Mesothelial cell of epicardium (in vitro differentiated cells): ENCODE measurements at places on chromosomes 1 and 21.

DNA sequence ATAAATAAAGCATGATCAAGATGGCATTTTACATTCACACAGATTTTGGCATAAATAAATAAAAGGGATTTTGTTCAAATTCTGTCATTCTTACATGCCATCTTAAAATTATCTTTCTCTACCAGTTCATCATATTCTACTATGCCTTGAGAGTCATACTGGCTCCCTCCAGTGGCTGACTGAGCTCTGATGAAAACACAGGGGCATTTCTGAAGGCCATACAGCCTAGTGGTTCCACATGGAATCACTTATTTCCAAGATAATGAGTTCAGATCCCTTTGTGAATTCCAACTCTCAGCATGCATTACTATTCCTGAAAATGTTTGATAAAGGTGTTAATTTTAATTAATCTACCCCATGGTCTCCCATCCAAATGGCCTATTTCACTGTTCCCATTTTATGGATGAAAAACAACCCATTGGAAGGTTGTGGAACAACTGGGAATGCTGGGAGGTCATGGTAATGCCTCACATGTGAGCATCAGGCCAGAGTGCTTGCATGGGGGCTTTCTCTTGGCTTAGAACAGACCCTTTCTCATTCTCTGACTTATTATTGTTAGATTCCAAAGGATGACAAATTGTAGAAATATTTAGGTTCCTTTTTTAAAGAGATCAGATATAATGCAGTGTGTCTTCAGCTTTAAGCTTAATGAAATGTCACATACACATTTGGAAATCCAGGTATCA lies 622.4 kb upstream of the PKN2 start:
- no peak for DNase-seq

DNA sequence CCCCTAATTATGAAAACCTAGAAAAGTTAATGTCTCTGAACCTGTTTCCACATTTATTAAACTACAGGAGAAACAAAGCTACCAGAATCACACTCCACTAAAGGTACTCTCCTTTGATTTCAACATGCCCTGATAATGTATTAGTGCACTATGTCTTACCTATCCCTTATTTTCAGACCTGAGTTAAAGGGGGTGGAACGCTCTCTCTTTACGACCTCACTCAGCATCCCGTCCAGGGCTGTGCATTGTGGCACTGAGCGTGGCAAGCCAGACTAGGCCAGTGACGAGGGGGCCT lies 678 bp downstream of the LSM10 start:
- DNase-seq = no peak

- no peak for DNase-seq
These were observed 149.5 kb upstream of the NEGR1 start for GRCh38 chr1:72431810-72432209.

DNA sequence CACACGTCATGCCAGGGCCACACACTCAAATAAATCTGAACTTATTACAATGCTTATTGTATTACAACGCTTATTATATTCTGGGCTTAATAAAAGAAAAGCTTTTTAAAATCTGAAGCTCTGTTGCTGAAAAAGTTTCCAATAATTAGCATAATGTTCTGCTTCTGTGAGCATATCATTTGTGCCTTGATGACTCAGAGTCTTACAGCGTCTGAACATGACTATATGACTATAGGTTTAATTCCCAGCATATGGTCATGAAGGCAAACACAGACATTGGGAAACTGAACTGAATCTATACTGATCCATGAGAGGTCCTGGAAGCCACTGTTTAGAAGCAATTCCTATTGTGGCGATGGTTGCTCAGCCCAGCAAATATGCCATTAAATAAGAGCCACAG lies 66.3 kb downstream of the SIM2 start:
- DNase-seq = no peak

GRCh38 chr1:27676410-27676809 lies 4.4 kb upstream of the IFI6 start:
- DNase-seq = no peak
